ENCODE measurements at places on chromosomes 3 and 15.

- no peak for DNase-seq
These were observed 88.6 kb upstream of the MEX3B start for GRCh38 chr15:82134461-82134860.

GRCh38 chr3:139975594-139976365, 40.8 kb downstream of the CLSTN2 start:
- DNase-seq: no peak

DNA sequence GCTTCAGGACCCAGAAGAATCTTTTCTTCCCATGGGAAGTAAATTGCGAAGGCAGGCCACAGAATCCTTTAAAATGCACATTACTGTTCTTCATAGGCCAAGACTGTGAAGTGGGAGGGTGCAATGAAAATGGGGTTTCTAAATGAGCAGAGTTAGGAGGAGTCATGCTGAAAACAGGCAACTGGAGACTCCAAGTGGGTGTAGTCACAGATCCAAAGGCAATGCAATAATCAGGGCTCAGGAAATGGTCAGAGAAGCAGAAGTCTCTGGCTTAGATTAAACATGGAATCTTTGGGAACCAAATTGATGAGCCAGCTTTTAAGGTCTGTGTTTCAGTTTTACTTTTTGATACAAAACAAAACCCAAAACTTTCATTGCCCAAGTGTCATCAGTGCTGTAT, 37.6 kb downstream of the HHLA2 start:
- DNase-seq: no peak

DNA sequence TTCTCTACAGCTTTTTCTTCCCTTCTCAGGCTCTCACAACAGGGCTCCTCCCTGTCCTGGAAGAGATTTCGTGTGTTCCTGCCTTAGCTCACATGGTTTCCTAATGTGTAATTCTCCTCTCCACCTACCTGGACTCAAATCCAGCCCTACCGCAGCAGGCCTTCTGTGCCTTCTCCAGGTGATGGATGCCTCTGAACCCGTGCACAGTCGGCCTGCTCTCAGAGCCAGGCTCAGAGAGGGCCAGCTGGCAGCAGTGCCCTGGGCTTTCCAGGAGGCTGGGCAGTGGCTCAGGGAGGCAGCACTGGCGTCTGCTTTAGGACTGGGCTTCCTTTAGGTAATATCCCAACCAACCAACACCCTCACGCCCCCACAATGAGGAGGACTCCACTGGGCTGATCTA, 123.2 kb upstream of the TMC3 start:
- no peak for DNase-seq

GRCh38 chr3:191030491-191030890, 168.0 kb upstream of the GMNC start:
- no peak for DNase-seq

DNA sequence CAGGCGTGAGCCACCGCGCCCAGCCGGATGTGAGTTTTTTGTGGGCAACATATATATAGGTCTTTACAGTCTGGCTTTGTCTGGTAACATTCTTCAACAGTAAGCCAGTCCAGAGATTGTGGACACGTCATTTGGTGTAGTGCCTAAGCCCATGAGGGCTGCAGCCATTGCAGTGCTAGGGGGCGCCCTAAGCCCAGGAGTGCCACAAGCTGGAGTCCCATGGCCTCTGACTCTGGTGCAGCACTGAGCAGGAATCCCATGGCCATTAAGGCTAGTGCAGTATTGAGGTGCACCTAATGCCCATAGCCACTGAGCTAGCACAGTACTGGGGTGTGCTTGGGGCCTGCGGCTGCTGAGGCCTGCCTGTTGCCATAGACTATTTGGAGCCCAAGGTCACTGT, 136.4 kb upstream of the NDN start:
- DNase-seq: no peak

- DNase-seq: no peak
These were observed 681.6 kb upstream of the ARPP21 start for GRCh38 chr3:34957677-34958076.

DNA sequence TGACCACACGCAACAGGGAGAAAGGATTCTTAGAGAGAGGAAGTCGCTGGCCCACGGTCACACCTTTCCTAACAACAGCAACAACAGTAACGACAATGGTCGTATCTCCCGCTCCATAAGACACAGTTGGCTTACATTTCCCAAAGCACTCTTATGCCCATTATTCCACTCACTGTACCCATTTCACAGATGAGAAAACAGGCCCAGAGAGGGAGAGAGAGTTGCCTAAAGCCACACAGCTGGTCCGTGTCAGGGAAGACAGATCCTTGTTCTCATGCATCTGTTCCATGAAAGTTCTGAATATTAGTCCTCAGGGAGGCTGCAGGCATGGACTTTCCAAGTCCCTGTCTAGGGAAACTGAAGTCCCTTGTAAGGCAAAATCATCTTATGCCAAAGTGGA, 42.0 kb upstream of the ATP2B2 start:
- no peak for DNase-seq

DNA sequence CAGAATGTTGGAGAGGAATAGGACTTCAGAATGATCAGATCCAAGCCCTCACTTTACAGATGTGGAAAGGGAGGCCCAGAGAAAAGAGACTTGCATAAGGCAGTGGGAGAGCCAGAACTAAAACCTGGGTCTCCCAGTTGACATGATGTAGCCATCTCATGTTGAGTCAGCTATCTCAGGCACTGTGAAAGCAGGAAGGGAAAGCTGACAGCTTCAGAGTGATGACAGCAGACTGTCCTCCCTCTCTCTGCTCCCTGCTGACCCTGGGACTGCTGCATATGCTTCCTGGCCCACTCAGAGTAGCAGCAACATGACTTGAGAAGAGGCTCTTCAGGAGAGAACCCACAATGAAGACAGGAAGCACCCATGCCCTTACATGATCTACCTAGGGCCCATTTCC, 14.7 kb downstream of the FHIT start:
- no peak for DNase-seq

DNA sequence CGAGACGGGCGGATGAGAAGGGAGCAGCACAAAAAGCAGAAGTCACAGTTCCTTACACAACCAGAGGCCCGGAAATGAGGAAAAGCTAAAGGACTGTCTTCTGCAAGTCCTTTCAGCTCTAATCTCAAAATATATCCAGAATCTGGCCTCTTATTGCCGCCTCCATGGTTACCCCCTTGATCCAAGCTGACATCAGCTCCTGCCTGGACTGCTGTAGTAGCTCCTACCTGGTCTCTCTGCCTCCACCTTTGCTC, 324.0 kb upstream of the ROPN1 start:
- DNase-seq: no peak

DNA sequence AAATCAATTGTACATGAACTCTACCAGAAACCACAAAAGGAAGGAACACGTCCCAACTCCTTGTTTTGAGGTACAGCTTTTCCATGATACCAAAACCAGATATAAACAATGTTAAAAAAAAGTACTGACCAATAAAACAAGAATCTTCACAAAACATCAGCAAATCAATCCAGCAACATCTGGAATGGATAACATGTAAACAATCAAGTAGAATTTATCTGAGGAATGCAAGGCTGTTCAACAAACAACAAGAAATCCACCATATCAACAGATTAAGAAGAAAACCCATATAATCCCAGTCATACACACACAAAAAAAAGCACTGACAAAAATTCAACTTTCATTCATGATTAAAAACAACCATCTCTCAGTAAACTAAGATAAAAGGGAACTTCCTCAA, 26.7 kb downstream of the TJP1 start:
- DNase-seq: no peak

GRCh38 chr15:60580650-60581376, 101.9 kb upstream of the ICE2 start:
- no peak for DNase-seq

DNA sequence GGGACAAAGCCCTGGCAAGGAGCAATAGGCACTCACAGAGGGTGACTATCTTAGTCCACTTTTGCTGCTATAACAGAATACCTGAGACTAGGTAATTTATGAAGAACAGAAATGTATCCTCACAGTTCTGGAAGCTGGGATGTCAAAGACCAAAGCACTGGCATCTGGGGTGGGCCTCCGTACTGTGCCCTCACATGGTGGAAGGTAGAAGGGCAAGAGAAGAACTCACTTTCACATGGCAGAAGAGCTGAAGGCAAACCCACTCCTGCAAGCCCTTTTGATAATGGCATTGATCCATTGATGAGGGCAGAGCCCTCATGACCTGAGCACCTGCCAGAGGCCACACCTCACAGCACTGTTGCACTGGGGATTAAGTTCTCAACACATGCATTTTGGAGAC, 173.4 kb upstream of the C2CD4B start:
- DNase-seq: no peak

GRCh38 chr15:81880314-81880713, 165.5 kb downstream of the MEX3B start:
- DNase-seq: no peak

DNA sequence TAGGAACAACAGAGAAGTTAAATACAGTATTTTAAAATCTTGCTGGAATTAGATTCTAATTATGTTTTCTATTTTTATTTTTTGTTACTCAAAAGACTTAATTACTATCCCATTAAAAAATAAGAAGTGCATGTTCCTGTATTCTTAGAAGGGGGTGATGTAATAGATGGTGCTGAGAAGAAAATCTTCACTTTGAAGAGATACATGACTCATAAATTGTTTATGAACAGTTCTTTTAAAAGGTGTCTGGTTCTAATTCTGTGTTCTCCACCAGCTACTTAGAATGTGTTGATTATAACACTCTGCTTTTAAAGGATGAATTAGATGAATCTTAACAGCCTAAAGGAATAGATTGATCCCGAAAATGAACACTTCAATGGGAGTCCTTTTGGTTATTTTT, 8.2 kb downstream of the RCN2 start:
- no peak for DNase-seq

DNA sequence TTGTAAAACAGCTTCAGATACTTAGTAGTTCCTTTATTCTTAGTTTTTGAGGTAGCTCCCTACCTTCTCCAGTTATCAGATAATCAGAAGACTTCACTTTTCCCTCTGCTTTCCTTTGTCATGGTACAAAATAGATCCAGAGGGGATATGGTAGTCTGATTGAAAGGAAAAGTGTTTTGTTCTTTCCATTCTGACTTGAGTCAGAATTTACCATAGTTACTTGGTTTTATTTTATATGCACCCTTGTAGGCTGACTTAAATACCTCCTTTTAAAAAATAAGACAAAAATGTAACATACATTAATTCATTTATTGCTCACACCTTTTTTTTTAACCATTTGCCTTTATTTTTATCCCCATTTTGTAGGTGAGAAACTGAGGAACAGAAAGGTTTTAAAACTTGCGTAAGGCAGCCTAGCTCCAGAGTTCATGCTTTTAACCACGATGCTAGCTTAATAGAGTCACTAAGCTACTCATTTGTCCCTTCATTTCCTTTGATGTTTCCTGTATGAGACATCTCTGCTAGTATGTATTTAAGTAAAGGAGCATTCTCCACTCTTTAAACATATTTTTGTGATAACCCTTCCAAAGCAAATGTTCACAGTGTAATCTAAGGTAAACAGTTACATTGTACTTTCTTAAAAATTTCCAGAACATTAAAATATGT, 187.5 kb downstream of the KLHL25 start:
- no peak for DNase-seq

GRCh38 chr3:71308836-71309235, 274.7 kb downstream of the FOXP1 start:
- no peak for DNase-seq

DNA sequence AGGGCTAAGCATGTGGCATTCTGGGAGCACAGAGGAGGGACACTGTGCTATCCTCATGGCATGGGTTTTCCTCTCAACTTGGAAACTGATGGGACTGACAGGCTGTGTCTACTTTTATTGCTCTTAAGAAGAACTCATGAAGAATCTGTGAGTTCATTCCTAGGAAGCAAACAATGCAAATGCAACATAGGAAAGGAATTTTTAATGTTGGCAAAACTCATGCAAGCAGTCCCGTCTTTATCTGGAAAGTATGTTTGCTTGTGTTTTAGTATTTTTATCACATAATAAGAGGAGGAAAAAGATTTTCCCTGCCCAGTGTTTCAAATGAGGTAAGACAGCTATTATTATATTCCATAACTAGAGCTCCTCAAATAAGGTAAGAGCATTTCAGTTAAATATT, 89.7 kb downstream of the TRIM42 start:
- DNase-seq: no peak

DNA sequence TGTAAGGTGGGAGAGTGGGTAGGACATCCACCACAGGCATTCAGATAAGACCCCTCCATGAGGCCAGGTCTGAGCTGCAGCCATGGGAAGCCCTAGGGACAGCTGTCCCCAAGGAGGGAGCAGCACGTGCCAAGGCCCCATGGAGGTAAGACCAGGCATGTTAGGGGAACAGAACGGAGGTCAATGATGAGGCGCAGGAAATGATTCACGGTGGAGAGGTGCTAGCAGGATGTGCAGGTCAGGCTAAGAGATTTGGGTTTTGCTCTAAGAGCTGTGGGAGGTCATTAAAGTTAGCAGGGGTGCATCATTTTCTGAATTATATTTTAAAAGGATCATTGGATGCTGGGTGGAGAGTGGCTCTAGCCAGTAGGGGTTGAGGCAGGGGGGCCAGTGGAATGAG, 66.4 kb upstream of the SNRPA1 start:
- DNase-seq: no peak

DNA sequence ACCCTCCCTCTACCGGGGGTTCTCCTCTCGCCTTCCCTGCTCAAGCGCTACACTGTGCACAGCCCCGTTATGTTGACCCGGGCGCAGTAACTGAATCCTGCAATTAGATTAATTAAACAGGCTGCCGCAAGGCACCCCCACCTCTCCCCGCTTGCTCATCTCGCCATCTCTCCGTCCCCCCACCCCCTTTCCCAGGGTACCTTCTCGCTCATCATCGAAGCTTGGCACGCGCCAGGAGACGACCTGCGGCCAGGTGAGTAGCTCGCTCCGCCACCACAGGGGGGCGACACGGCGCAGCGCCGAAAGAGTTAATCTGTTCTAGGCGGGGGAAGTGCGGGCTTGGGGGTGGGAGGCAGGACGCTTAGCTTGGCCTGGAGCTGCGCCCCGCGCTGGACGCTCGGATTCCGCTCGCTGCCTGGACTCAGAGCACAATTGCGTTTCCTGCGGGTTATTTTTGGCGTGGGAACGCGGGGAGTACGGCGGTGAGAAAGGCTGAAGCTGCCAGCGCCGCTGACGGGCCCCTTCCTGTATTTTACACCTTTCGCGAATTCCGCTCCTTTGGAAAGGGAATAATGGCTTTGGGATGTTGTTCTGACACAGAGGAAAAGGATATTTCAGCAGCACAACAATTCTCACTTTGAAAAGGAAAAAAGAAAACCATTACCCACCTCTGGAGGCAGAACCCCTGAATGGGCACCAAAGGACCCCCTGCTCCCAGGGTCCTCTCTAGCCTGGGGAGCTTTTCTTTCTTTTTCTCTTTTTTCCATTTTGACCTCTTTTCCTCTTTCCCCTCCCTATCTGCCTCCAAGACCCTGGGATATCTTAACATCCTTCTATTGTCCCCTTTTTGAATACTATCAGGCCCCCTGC, 1.5 kb downstream of the DLL4 start:
- DNase-seq: peak; percentile 64

Data from NCI-H1930 (cell line).